Right atrium auricular region (tissue), 2 donors: ENCODE measurements at places on chromosomes 6 and 20.

- DNase-seq = no peak
Observed at GRCh38 chr6:142331601-142332000, 29.8 kb downstream of the ADGRG6 start.

- DNase-seq = no peak
Observed at GRCh38 chr6:56756219-56756789, 113.6 kb upstream of the DST start.

DNA sequence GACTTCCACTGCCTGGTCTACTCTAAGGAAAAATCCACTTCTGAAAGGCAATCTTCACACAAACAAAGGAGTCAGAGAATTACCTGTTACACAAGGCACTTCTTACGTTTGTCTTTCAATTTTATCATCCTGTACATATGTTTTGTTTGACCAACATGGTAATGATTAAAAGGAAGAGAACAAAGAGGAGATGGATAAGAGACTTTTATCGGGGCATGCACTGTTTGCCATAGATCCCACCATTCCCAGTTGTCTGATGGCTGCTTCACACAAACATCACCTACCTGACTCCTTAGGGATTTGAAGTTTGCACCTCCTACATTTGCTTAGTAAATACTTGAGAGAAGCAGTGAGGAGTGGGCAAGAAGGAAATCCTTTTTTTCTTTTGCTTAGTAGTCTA, 87.1 kb downstream of the BFSP1 start:
- DNase-seq = no peak

- no peak for DNase-seq
Observed at GRCh38 chr6:140175486-140175885, 801.0 kb upstream of the CITED2 start.

DNA sequence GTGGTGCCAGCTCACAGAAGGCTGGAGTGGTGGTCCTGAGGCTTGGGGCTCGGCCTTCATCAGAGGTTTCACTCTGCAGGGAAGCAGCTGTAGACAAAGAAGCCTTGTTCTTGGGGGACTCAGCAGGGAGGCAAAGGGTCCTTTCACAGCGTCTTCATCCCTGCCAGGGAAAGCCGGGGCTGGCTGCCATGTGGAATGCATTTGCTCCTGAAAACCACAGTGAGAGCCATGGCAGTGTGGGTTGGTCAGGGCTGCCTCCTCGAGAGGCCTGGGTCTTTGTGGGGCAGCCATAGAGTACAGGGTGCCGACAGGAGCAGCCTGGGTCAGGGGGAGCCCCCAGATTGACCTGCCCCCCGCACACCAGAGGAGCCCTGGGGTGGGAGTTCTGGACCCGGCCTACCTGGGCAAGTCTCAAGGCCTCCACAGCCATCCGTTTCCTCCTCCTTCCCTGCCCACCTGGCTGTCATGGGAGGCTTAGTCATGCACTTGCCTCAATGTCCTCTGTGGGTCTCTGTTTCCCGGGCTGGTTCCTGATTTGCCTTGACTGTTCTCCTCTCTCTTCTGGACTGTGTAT, 144.0 kb downstream of the CDC5L start:
- no peak for DNase-seq

GRCh38 chr6:63563235-63563634, 9.0 kb upstream of the LOC128125822 start:
- DNase-seq = no peak

DNA sequence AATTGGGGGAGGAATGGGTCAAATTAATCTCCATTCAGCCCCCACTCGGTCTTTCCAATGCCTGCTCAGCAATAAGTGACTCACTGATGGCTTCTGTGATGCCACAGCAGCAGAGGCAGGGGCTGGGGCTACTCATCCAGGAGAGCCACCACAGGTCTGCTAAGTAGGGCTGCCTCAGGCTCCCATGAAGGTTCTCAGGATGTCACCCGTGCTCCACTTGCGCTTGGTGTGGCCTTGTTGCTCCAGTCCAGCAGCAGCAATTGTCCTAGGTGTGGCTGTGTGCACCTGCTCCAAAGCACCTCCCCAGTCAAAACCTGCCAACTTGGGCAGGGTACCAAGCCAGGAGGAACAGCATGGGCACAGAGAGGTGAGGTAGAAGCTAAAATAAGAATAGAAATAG, 627 bp upstream of the LY6G6C start:
- no peak for DNase-seq
